ENCODE measurements at places on chromosomes 12 and 14.

- DNase-seq = no peak
Observed at GRCh38 chr12:115384391-115384790, 700.4 kb upstream of the TBX3 start.

- DNase-seq = no peak
Observed at GRCh38 chr14:92263681-92264080, 59.3 kb upstream of the SLC24A4 start.

- DNase-seq = no peak
Observed at GRCh38 chr12:80233926-80234325, 134.6 kb downstream of the OTOGL start.

DNA sequence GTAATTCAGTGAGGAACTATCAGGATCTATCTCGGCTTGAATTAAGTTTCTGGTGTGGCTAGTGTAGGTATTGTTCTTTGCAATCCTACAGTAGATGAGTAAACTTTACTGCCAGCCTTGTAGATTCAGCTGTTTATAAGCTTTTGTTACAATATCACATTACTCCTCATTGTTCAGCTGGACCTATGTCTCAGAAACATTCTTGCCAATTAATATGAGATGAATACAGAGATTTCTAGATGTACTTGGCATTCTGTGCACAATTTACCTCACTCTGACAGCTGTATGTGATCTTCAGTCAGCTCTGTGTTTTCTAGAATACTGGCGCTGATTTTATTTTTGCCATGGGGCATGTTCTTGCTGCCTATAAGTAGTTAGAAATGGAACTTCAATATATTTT is 55.7 kb downstream of the METTL25 start:
- no peak for DNase-seq

DNA sequence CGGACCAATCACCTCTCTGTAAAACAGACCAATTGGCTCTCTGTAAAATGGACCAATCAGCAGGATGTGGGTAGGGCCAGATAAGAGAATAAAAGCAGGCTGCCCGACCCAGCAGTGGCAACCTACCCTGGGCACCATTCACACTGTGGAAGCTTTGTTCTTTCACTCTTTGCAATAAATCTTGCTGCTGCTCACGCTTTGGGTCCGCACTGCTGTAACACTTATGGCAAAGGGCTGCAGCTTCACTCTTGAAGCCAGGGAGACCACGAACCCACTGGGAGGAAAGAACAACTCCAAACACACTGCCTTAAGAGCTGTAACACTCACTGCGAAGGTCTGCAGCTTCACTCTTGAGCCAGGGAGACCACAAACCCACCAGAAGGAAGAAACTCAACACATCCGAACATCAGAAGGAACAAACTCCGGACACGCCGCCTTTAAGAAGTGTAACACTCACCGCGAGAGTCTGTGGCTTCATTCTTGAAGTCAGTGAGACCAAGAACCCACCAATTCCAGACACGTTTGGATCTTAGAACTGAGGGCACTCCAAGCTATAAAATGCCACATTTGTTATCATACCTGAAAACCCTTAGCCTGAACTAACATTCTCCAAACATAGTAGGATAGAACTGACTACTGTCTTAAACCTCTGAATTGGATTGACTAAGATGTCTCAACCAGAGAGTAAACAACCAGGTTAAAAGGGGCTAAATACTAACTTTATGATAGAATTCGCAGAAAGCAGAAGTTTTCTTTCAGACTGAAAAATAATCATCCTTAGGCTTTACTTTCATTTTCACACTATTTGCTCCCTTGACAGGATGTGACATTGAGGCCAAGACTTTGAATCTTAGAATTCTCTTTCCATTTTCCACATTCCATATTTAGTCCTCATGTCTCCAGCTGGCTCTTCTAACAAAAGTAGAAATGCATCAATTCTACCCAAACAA is 33.6 kb downstream of the CDKL1 start:
- DNase-seq = no peak

GRCh38 chr14:87873741-87874140 is 119.2 kb downstream of the GALC start:
- DNase-seq = no peak

GRCh38 chr14:87199381-87199780 is 793.6 kb downstream of the GALC start:
- DNase-seq = no peak

DNA sequence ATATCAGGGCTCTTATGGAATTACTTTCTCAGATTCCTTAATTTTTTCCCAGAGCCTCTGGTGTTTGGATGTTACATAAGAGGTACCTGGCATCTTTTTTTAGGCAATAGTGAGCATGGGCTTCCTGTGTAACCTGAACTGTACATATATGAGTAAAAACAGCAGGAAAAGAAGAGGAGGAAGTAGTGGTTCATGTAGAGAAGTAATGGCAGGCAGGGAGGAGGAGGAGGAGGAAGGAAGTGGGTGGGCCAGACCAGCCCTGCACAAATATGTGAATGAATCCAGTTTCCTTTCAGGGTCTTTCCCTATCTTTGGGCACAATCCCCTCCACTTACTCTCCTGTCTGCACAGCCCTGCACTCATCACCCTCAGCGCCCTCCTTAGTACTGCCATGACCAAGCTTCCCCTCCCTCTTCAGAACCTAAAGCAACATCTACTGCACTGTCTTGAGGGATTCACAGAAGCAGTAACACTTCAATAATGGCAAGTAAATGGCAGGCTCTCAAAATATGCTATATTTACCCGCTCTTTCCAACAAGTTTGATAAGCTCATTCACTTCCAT is 40.9 kb upstream of the GSG1 start:
- DNase-seq = no peak

DNA sequence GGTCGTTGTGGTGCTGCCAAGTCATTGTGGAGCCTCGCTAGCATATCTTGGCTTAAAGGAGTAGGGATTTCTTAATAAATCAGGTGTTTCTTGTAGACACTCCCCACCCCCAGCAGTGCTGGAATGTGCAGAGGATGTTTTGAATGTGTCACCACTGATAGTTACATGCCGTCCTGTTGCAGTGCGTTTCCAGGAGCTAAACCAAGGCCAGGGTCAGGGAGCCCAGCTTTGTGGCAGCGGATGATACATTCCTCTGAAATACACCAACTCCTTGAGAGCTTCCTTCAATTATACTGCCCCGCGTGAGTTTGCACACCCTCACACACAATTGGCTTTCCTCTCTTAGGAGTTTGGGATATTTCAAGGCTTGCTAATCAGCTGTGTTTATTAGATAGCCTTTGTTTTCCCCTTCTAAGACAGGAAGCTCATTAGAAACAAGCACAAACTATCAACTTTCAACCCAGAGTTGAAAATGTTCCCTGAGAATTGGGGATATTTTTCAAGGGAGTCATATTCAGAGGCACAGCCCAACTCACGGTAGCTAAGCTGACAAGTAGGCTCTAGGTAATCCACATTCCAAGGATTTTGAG is 154.9 kb downstream of the C12orf75 start:
- DNase-seq = no peak

- DNase-seq = no peak
Observed at GRCh38 chr12:10553148-10553547, 47.5 kb downstream of the EIF2S3B start.

GRCh38 chr12:32671930-32672780 is 6.9 kb upstream of the DNM1L start:
- DNase-seq = peak; percentile 52

DNA sequence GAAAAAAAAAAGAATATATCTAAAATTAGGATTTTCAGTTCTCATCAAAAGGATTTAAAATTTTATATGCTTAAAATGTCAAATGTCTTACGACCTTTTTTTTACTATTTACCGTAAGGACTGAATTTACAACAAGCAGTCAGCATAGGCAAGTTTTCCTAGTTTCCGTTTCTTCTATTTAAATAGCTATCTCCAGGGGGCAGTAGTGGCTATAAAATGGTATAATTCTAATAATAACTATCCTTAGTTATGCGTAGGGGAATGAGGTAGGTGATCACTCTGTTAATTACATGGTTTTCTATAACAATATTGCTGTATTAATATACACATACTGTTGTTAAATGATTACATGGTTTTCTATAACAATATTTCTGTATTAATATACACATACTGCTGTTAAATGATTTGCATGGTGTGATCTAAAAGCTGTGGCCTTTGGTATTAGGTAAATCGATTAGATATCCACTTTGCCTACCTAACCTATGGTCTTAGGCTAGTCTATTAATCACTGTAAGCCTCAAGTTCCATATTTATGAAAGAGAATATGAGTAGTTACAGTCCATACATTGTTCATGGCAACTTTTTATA is 217.7 kb upstream of the PDZRN4 start:
- no peak for DNase-seq

GRCh38 chr12:51403159-51403558 is 12.0 kb upstream of the GALNT6 start:
- no peak for DNase-seq

GRCh38 chr14:50047274-50047676 is 69.1 kb downstream of the VCPKMT start:
- no peak for DNase-seq

DNA sequence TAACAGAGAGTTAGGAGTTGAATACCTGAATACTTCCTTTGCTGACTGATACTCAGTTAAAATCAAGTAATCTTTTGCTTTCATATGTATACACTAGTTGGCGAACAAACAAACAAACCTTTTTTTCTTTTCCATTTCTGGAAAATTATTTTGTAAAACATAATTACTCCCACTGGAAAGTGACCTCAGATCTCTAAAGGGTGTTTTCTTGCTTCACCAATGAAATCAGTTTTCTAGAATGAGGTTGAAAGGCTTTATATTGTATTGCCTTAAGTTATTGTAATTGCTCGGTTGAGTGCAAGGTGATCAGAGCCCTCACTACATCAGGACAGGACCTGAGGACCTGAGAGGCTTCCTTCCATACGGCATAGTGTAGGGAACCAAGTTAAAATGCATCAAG is at the start of gene OR4K1:
OR4K1 (plus strand) TSS at position 301 of the 400 bp plus-strand sequence. CDS start 4,750 bp downstream, outside the sequence.
- no peak for DNase-seq

GRCh38 chr12:53603804-53604203 is 22.4 kb downstream of the ATF7 start:
- no peak for DNase-seq

DNA sequence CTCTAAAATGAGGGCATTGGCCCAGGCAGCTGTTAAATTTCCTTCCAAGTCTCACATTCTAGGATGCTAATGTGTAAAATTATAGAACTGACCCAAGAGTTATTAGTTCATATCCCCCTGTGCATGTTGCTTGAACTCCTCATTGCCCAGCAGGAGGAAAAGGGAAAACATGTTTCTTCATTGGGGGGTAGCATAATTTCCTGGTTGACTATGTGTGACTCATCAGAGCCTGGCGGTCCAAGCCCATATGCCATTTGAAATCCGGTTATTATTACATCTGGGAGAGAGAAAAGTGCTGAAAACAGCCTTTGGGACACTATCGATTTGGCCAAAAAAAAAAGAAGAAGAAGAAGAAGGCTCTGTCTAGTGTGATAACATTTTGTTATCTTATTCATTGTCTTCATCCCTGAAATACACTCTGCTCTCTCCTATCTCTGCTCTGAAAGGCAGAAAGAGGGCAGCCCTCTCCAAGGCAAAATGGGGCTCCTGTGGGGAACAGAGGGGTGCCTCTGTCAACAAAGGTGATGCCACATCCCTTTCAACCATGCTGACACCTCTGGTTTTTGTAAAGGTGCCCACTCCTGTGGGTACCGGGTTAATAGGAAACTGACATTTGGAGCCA is 114.2 kb downstream of the DAD1 start:
- no peak for DNase-seq

DNA sequence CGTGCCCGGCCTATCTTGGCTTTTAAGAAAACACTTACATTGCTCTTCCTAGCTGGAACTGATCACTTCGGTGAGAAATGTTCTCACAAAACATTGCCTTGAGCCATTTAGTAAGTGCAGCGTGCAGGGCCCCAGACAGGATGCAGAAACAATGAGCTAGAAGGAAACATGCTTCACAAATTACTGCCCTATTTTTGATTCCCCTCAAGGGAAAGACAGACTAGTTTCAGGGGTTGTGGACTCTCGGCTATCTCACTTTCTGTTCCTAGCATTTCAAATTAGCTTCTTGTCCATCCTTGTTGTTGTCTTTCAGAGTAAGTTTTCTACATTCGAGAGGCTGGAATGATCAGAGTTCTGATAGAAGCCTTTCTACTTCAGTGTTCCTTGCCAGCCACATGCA is 21.6 kb downstream of the TGFB3 start:
- no peak for DNase-seq

GRCh38 chr12:97800561-97800960 is 338.0 kb downstream of the RMST start:
- no peak for DNase-seq
